ENCODE measurements at places on chromosomes 6 and 20.
A peak's percentile ranks its signal among the peaks of the same experiment; 100 is the strongest.

- DNase-seq = no peak
Observed at GRCh38 chr6:47362857-47363461, 53.3 kb upstream of the TNFRSF21 start.

- no peak for DNase-seq
Observed at GRCh38 chr20:14918976-14919375, 581.6 kb upstream of the FLRT3 start.

DNA sequence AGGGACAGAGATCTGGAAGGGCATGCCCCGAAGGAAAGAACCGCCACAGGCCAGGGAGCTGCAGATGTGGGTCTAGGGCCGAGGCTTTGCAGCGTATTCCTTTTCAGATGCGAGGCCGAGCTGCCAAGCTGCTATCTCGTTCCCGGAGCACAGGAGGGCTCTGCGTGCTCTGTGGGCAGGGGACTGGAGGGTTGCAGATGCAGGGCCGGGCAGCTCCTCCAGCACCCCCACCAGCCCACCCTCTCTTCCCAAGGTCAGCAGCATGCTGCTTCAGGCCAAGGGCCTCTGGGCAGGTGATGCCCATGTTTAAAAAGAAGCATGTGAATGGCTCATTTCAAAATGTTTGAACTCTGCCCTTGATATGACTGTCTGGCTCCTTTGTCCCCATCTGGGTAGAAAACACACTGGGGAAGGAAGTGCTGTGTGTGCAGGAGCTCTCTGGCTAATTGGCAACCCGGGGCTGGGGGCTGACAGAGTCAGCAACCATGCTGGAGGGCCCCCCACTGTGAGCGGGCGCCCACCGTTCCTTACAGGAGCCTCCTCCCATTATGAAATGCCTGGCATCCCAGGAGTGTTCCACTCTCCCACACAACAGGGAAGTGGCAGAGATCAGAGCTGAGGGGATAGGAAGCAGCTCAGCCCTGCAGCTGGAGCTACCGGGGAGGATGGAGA, 353.3 kb downstream of the ZFAND3 start:
- DNase-seq = no peak

- DNase-seq = no peak
Observed at GRCh38 chr6:30670760-30671527, 1.9 kb downstream of the DHX16 start.

GRCh38 chr6:136728976-136729515, 63.2 kb downstream of the MAP3K5 start:
- no peak for DNase-seq

GRCh38 chr20:61554617-61555016, 302.6 kb downstream of the CDH4 start:
- no peak for DNase-seq

DNA sequence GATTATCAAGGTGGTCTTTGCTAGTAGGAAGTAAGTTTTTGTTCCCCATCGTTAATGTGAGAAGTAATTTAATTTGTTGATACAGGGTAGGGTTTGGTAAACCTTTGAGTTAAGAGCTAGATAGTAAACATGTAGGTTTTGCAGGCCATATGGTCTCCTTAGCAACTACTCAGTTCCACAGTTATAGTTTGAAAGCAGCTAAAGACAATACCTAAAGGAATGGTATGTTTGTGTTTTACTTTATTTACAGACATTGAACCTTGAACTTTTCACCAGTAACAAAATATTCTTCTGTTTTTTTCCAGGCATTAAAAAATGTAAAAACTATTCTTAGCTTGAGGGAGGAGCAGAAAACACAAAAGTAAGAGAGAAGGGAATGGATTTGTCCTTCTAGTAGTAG, 1.7 kb downstream of the CAP2 start:
- no peak for DNase-seq

DNA sequence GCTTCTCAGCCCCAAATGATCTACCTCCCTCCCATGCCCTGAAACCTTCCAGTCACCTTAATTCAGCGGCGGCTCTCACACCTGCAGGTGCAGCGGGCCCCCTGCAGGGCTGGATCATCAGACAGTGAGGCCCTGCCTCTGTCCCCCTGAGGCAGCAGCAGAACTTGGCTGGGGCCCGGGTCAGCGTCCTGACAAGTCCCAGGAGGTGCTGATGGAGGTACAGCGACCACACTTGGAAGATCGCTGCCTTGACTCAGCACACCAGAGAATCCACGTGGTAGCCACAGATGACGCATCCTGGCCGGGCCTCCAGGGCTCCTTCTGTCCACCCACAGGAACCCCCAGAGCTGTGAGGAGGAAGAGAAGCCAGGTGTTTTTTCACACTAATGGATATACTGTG, 116.4 kb upstream of the THBS2 start:
- no peak for DNase-seq

GRCh38 chr6:13712599-13712898, 914 bp upstream of the RANBP9 start:
- DNase-seq = no peak

- no peak for DNase-seq
Observed at GRCh38 chr6:134413241-134413643, 95.3 kb upstream of the SGK1 start.

GRCh38 chr6:104639668-104640067, 220.1 kb downstream of the HACE1 start:
- DNase-seq = no peak

DNA sequence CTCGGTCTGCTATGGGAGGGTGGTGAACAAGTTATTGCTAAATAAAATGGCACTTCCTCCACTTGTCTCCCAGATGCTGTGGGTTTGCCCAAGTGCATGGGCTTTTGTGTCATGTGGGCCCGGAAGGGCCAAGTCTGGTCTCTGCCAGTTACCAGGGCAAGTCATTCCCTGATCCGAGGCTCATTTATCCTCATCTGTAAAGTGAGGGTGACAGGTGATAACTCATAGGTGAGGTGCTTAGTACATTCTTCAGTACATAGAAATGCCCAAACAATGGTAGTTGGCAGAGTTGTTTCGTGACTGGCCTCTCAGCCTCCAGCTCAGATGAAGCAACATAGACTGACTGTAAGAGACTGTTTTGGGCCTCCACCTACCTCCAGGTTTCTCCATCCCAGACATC, 2.0 kb upstream of the MUCL3 start:
- DNase-seq = no peak

DNA sequence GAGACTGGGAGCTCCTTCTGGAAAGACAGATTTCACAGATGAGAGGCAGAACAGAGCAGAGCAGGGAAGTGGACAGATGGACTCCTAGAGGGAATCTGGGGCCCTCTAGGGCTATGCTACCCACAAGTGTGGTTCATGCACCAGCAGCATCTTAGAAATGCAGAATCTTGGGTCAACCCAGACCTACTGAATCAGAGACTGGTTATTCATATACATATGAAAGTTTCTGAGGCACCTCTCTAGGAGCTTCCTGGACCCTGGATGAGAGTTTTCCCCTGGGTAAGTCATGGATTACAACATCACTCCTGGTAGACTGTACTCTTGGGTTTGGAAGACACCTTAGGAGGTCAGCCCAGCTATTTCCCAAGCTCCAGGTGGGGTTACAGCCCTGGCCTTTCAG, 55.4 kb upstream of the SAYSD1 start:
- DNase-seq = no peak

DNA sequence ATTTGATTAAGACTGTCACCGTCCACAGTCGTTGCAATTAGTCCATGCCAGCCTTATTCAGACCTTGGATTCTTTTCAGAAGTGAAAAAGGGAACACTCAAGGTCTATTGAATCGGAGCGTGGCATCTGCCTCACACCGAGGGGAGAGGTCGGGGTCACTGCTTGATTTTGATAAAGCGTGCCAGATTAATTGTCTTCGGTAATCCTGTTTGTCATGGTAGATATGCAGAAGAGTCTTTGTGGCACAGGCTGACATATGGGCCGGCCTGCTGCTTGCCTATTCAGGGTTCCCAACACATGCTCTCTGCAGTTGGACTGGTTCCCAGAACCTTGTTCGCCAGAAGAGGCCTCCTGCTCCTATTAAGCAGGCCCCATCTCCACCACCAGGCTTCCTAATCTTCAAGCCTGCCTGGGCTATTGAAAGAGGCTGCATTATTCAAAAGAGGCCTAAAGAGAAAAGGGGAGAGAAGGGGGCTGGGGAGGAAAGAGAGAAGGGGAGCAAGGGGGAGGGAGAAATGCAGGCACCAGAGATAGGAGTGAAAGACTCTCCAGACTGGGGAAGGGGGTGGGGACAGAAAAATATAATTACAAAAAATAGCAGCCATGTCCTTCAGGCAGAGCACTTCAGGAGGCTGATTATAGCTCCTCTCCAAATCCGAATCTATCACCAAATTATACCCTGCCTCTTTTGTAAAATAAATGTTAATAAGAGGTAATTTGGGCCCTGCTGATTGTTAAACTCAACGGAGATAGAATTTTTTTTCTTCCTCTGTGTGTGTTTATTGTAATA, 611.3 kb downstream of the HDGFL1 start:
- DNase-seq = no peak

- DNase-seq = no peak
Observed at GRCh38 chr20:36251426-36251825, 15.1 kb downstream of the AAR2 start.

DNA sequence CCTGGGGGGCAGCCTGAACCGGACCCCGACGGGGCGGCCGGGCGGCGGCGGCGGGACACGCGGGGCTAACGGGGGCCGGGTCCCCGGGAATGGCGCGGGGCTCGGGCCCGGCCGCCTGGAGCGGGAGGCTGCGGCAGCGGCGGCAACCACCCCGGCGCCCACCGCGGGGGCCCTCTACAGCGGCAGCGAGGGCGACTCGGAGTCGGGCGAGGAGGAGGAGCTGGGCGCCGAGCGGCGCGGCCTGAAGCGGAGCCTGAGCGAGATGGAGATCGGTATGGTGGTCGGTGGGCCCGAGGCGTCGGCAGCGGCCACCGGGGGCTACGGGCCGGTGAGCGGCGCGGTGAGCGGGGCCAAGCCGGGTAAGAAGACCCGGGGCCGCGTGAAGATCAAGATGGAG, 636 bp downstream of the SRF start:
- peak; percentile 25 for DNase-seq

- DNase-seq = no peak
Observed at GRCh38 chr6:118562959-118563358, 14.9 kb downstream of the PLN start.

GRCh38 chr6:18431581-18431980, 44.4 kb downstream of the RNF144B start:
- DNase-seq = no peak

- DNase-seq = no peak
Observed at GRCh38 chr6:158654498-158654897, 4.6 kb downstream of the SYTL3 start.

- DNase-seq = no peak
Observed at GRCh38 chr6:83827050-83827449, 26.1 kb upstream of the RIPPLY2 start.

- no peak for DNase-seq
Observed at GRCh38 chr20:46962452-46963195, 68.0 kb downstream of the EYA2 start.

DNA sequence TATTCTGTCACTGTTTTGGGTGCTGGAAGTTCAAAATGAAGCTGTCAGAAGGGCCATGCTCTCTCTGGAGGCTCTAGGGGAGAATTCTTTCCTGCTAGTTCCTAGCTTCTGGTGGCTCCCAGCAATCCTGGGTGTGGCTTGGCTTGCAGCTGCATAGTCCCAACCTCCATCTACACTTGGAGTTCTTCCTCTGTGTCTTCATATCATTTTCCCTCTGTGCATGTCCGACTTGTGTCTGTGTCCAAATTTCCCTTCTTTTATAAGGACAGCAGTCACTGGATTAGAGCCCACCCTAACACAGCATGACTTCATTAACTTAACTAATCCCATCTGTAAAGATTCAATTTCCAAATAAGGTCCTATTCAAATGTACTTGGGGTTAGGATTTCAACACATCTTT, 23.3 kb upstream of the ENPP1 start:
- no peak for DNase-seq

- DNase-seq = no peak
Observed at GRCh38 chr20:40476461-40476860, 212.6 kb downstream of the MAFB start.

- no peak for DNase-seq
Observed at GRCh38 chr6:144834426-144835038, 549.4 kb downstream of the UTRN start.

All from central memory CD8-positive, alpha-beta T cell (primary cell).